GM10248 (cell line): ENCODE measurements at places on chromosomes 2 and 18.

DNA sequence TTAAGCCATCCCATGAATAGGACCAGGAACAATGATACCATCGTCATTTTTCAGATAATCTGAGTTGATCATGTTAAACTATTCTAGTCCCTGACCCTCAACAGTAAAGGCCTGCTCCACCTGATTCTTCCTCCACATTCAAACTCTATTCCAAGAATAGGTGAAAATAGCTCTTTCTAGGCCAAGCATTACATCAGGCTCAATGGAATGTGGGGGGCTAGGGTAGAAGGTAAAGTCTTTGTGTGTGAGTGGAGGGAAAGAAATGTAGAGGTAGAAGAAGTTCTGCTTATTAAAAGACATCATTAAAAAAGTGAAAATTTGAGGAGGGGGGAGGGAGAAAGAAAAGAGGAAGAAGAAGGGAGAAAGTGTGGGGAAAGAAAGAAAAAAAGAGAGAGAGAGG is 653.3 kb upstream of the PKDCC start:
- DNase-seq = no peak

- no peak for DNase-seq
Observed at GRCh38 chr2:181948227-181948626, 37.4 kb upstream of the PPP1R1C start.

DNA sequence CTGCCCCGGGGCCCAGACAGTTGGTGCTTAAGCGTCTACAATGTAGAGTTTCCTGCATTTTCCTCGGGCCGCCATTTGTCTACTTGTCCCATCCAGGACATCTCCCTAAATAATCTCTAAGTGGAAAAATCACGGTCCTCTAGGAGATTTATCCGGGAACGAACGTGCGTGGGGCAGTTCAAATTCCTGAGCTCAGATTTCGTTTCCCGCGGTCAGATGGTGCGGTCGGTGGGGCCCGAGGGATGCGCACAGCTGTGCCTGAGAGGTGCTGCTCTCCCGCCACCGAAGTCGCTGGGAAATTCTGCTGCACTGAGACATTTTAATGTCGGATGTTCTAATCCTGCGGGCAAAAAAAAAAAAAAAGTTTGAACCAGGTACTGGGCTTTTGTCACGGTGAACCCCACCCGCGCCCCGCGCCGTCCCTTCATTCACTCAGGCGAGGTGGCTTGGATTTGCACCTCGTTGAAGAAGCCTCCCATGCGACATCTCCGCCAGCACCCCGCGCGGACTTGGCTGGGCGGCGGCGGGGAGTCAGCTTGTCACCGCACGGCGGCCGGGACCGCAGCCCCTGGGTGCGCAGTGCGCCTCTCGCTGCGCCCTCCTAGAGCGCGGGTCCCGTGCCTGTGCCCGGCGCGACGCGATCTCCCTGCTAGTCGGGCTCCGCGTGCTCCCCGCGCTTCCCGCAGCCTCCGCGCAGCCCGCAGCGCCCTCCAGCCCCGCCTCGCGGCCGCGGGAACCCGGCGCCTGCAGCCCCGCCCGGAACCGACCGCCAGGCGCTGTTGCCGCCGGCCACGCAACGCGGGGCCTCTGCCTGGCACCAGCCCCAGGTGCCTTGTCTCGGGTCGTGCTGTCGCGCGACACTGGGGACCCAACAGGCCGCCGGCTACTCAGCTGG is 191.9 kb upstream of the TCF4 start:
- peak; percentile 12 for DNase-seq

DNA sequence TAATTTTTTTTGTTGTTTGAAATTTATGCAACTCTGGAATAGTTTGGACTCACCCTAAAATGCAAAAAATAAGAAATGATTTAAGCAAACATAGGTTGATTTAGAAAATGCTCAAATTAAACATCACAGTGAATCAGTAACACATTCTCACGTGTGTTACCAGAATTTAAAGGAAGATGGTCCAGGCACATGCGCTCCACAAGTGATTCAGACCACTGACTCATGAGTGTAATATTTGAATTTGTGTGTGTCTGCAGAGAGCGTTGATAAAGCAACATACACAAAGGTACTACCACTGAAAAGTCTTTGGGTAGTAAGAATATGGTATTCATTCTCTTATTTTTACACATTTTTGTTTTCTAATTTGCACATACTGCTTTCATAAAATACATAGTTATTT is 7.9 kb downstream of the SS18 start:
- no peak for DNase-seq

GRCh38 chr2:157952558-157952957 is 76.4 kb upstream of the ACVR1 start:
- DNase-seq = no peak

DNA sequence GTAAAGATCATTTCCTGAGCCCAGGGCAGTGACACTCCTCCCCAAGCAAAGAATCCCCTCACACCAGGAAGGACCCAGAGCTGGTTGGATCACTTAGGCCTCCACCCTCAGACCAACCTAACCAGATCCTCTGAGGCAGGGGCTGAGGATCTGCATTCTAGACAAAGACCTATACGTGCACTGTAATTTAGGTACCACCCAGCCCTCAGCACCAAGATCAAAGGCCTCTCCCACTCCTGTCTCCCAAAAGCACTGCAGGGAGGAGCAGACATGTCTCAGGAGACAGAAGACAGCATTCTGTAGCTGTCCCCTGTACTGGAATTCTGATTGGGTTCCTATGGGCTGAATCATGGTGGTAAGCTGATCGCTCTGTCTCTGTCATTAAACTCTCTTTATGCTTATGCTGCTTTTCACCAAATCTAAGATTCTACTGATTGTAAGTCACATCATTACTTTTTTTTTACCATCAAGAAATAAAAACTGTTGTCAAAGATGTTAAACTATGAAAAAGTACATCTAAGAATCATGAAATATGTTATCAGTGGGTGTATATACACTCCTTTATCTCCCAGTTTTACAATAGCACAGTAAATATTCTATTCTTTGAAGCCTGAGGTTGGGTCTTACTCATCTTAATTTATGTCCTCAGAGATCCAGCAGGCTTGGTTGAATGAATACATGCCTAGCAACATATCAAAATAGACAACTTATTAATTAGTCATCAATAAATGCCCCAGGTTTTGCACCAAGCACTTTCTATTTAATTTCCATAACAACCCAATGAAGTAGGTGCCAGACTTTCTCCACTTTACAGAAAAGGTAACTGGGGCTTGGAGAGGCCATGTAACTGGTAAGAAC is 28.3 kb downstream of the MCFD2 start:
- no peak for DNase-seq

DNA sequence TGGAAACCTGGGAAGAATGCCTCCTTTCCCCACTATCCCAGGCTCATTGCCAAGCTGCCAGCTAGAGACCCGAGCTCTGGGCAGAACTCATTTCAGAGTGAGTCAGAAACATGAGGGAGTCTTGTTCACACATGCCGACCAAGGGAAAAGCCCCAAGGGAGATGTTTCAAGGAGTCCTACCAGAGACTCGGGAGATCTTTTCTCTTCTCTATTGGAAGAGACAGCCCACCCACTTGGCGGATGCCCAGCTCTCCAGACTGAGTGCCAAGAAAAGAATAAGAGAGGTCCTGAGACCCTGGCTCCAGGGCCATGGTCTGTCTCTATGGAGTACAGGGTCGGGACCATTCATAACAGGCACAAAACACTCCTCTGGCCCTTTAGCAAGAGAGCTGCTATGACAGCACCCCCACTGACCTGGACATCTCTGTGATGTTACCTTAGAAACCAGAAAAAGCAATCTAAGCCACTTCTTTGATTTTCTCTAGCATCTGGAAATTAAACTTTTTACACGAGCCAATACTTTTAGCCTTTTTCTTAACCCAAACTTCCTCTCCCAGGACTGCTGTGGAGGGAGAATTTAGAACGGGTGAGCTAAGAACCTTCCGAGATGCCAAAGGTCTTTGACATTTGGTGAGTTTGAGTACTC is 18.5 kb upstream of the IGFBP5 start:
- no peak for DNase-seq

DNA sequence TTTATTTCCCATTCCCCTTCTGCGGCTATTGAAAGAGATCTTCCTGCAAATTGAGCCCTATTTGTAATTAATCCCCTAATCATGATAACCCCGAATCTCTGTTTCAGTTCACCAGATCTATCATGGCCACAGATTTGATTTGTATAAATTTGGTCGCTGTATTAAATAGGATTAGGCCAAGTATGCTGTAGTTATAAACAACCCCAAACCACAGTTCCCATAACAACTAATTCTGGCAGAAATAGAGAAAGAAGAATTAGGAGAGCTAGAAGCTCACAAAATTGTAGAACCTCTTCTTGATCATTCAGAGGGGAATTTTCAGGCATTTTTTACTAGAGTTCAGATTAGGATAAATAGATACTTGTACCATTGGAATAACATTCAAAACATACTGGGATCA is 433.7 kb upstream of the TNP1 start:
- no peak for DNase-seq

DNA sequence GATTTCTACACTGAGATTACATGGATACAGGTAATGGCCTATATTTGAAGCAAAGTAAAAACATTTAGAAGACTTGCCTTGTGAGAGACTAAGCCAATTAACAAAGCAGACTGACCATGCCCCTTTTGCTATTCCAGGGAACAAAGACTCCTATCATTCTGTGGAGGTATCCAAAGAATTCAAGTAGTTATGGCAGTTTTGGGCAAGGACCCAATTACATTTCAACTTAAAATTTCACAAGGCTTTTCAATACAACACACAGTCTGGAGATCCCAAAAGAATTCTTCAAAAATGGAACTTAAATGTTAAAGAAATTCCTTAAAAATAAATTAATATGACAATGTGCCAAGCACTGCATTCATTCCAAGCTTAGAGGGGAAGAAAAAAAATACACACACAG is 109.2 kb upstream of the CHRNA1 start:
- no peak for DNase-seq

- no peak for DNase-seq
Observed at GRCh38 chr2:102142829-102143449, 393 bp downstream of the IL1R1 start.
